Activated CD4-positive, alpha-beta T cell treated with anti-CD3 and anti-CD28 coated beads for 36 hours (primary cell): ENCODE measurements at places on chromosomes 7 and 10.

- DNase-seq, result no peak
Measured at GRCh38 chr7:55794527-55794926, 68.0 kb downstream of the SEPTIN14 start.

DNA sequence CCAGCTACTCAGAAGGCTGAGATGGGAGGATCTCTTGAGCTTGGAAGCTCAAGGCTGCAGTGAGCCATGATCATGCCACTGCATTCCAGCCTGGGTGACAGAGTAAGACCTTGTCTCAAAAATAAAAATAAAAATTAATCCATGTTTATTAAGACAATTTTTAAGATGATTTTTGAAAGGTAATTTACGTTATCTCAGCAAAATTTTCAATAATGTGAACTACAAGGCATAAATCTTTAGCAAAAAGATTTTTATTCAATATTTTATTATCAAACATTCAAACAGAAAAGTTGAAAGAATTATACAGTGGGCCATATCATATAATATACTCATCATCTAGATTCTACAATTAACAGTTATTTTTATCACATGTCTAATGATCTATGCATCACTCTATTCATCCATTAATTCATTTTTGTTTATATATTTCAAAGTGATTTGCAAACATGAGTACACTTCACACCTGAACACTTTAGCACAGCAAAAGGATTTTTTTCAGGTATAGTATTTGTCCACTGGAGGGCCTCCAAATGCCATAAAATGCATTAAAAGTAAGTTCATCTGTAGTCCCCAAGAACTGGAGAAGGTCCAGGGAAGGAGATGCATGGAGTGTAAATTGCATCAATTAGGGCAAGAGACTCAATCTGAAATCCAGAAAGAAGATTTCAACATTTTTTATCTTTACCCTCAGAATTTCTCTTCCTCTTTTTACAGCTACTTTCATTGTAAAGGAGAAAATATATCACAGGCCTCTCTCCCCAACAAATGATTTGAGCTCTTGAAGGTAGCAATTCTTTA, 38.6 kb upstream of the RSBN1L start:
- no peak for DNase-seq

- DNase-seq, result no peak
Measured at GRCh38 chr7:139509535-139509934, 13.9 kb upstream of the CLEC2L start.

DNA sequence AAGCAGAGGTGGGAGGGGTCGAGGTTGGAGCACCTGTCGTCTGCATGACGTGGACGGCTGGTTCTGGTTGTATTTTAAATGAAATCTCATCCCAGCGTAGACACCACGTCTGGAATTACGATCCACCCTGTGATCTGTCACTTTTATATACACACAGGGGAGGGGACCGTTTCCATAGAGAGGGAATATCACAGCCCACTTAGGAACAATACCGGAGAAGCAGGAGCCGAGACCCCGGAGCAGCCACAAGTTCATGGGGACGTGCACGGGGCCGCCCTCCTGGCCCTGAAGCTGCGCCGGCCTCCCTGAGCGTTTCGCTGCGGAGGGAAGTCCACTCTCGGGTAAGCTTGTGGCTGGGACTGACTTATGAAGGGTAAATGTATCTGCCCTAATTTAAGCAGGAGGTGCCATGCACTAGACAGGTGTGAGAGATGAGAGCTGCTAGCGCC, at the start of gene UCN3:
TSS of gene UCN3 (plus strand) at position 77 of the 449 bp plus-strand sequence. CDS start 8,755 bp downstream, outside the sequence.
- DNase-seq, result no peak

DNA sequence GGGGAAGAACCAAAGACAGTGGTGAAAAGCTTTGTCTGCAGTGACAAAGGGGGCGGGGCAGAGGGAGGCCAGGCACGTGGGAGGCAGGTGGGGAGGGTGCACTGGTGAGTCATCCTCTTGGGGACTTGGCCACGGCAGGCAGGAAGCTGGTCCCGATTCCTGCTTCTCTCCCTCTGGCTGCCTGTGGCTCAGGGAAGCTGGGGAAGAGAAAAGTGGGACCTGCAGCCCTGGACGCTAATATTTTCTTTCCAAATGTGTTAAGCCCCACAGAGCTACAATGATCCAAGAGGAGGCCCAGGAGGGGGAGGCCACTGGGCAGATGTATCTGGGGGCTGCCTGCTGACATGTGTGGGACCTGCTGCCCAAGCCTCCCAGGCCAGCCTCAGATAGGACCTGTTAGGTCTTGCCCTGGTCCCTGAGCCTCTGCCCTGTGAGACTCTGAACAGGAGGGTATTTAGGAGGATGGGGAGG, 231.8 kb downstream of the KCNMA1 start:
- peak; percentile 53 for DNase-seq

- peak; percentile 80 for DNase-seq
Measured at GRCh38 chr7:134710854-134711624, 64.4 kb downstream of the BPGM start.

- DNase-seq, result no peak
Measured at GRCh38 chr10:21707498-21707897, 173.5 kb downstream of the MLLT10 start.

- DNase-seq, result no peak
Measured at GRCh38 chr7:80273327-80273726, 138.7 kb downstream of the GNAI1 start.

GRCh38 chr7:132655131-132655727, 79.0 kb upstream of the PLXNA4 start:
- peak; percentile 81 for DNase-seq

- no peak for DNase-seq
Measured at GRCh38 chr7:42552227-42552626, 315.2 kb upstream of the GLI3 start.

DNA sequence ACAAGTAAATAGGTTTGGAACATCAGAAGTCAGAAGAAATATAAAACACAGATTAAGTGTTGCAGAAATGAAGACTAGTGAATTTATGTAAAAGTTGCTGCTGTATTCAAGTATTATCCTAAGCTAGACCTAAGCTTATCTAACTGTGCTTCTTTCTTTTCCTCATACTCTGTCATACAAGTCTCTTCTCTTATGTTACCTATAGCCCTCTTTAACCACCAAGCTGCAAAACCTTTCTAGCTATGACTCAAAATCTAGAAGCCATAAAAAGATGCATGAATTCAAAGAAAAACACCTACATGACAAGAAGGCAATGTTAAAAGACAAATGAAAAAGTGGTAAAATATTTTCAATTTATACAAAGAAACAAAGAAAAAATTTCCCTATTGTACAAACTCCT, 23.0 kb downstream of the DENND11 start:
- no peak for DNase-seq

GRCh38 chr10:100790761-100791208, 45.4 kb downstream of the PAX2 start:
- DNase-seq, result no peak

GRCh38 chr7:601036-601594, 81.5 kb upstream of the PDGFA start:
- DNase-seq, result no peak

DNA sequence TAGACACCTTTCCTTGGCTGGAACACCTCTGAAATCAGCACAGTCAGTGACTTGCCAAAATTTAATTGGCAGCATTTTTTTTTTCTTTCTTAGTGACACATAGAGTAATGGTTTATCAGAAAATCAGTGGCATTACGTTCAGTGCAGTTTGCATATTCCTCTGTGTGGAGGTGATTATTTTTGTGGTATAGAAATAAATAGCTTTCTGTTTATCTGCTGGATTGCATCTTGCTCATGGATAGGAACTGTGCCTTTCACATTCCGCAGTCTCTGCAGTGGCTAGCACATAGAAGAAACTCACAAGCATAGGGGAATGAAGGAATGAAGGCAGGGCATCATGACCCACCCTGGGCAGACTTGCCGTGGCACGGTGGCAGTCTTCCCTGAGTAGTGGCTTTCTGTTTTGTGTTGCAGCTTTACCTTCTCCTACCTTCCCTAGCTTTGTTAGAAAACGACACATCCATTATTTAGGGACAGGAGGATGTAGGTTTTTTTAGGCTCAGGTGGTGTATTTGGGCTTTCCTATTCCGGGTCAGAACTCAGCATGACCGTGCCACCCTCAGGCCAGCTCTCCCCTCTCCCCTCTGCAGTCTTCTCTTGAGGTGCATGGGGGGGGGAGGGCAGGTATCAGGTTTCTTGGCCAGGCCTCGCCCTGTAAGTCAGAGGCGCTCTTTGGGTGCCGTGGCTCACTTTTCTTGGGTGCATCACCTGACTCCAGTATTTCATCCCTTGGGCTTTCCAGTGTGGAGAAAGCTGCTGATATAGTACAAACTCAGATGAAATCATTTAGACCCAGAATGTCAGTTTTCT, 112.5 kb upstream of the GJD4 start:
- no peak for DNase-seq

- no peak for DNase-seq
Measured at GRCh38 chr10:129126982-129127381, 340.1 kb upstream of the MGMT start.

- no peak for DNase-seq
Measured at GRCh38 chr7:47714669-47715607, 133.0 kb upstream of the TNS3 start.

DNA sequence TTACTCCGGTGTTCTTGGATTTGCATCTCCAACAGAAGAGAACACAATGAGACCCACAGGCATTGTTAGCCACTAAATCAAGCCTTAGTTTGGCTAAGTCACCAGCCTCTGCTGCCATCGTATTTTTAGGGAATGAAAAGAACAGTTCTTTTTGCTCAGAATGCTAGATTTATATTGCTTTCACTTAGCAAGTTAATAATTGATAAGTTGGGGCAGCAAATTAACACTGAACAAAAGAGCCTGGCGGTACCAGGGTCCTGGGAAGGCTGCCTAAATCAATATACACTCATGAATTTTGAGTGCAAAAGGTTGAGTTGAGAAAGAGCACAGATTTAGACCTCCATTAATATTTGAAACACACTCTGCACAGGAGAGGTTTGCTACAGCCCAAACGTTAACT, 767.7 kb downstream of the TYW1 start:
- DNase-seq, result no peak

GRCh38 chr10:120710076-120710475, 141.1 kb upstream of the WDR11 start:
- DNase-seq, result no peak

GRCh38 chr7:76209310-76209709, 7.6 kb downstream of the SRRM3 start:
- no peak for DNase-seq

GRCh38 chr10:99958302-99958701, 51.4 kb downstream of the DNMBP start:
- DNase-seq, result no peak

DNA sequence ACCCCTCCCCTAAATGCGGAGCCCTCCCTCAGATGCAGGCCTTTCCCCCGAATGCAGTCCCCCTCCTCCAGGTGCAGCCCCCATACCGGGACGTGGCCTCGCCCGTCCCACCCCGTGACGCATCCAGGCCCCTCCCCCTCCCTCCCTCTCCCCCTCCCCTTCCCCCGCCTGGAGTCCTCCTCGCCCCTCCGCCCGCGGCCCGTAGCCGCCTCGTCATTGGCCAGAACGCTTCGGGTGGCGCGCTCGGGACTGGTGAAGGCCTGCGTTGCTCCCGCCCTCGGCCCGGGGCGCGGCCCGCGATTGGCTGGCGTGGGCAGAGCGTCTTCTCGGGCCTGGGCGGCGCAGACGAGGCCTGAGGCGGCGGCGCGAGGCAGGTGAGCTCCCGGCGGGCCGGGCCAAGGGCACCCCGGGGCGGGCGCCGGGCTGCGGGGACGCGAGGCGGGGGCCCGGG, 16.0 kb upstream of the SUN1 start:
- DNase-seq, result peak; percentile 99

DNA sequence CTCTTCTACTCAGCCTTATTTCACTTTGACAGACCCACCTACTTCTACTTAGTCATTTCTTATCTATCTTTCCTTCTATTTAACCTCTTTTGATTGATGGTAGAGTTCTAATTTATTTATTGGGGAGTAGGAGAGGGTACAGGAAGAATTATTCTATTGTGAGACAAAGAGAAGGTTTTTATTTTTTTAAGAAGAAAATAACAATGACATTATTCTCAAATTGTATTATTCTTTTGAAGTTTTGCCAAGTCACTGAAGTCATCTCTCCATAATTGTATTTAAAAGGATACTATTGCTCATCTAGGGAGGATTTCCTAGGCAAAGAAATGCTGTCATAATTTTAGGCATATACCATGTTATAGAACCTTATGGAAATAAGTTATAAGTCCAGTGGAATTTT, 52.7 kb downstream of the ITGB8 start:
- no peak for DNase-seq

GRCh38 chr10:105707603-105708002, 1066.5 kb downstream of the SORCS3 start:
- no peak for DNase-seq

- no peak for DNase-seq
Measured at GRCh38 chr10:58546137-58546536, 33.5 kb downstream of the BICC1 start.

GRCh38 chr7:127908430-127909258, 122.6 kb downstream of the LRRC4 start:
- no peak for DNase-seq

- no peak for DNase-seq
Measured at GRCh38 chr10:17831896-17832295, 22.7 kb downstream of the MRC1 start.

DNA sequence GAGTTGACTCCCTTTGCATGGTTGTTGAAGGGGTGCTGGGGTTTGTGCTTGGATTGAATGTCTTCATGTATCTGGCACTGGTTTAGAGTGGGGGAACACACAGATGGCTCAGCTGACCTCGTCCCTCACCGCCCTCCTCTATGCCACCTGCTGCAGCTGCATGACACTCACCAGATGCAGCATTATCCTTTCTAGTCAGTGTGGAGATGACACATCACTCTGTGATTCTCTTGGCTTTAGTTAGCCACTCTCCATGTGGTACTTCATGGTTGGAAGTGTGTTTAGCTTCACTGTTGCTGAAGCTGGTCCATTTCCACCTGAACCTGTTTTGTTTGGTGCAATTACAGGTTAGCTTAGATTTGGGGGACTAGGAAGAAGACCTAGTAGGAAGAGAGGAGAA, 56.3 kb upstream of the BMPER start:
- no peak for DNase-seq

DNA sequence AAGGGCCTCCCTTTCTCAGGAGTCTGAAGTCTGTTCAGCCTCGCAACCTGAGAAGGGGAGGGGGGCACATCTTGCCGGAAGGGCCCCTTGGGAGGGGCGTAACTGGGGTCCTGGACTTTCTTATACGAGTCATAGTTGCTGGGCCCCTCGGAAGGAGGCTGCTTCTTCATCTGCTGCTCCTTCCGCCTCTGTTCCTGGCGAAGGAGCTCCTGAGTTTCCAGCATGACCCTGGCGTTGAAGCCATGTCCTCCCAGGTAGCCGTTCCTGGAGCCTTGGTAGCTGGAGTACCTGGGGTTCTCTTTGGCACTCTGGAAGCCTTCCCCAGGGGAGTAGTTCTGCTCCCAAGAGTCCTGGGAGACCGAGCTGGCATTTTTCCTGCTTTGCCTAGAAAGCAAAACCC, 703.9 kb downstream of the PARD3 start:
- DNase-seq, result no peak
